ENCODE measurements at places on chromosomes 6 and 20. TPM values are rescaled to one million over a fixed set of nuclear protein-coding genes. Genes with fewer than 3 reads are reported as not detected.

Gene KHDC1L
- polyA plus RNA-seq = not detected

Gene RIPOR3
- 6.1 TPM for polyA plus RNA-seq

Gene PLAGL2
- polyA plus RNA-seq = 2.2 TPM

Gene PRR18
- polyA plus RNA-seq = 0.03 TPM

Gene C20orf204
- polyA plus RNA-seq = 1.5 TPM

Gene TINAG
- polyA plus RNA-seq = not detected

Gene ID4
- polyA plus RNA-seq = 9.1 TPM

Gene CDC5L
- 5.3 TPM for polyA plus RNA-seq

Gene FAM50B
- 13.3 TPM for polyA plus RNA-seq

Gene MROH8
- polyA plus RNA-seq = 1.0 TPM

Gene DAAM2
- 7.3 TPM for polyA plus RNA-seq

Gene MMP24OS
- polyA plus RNA-seq = 28.5 TPM

Gene BEND6
- polyA plus RNA-seq = 0.50 TPM

Gene SLC17A2
- polyA plus RNA-seq = not detected

Gene ABHD16B
- 0.86 TPM for polyA plus RNA-seq

Gene RPS18
- 8,573 TPM for polyA plus RNA-seq

Gene PROKR2
- polyA plus RNA-seq = not detected

Gene TDP2
- polyA plus RNA-seq = 43.7 TPM

Gene THEMIS
- polyA plus RNA-seq = 1.9 TPM

Gene TMX4
- 7.5 TPM for polyA plus RNA-seq

Gene RPS6KA2
- polyA plus RNA-seq = 7.6 TPM

Gene VGLL2
- not detected for polyA plus RNA-seq

Gene SSR1
- polyA plus RNA-seq = 15.8 TPM

Gene ELOVL5
- polyA plus RNA-seq = 65.8 TPM

Gene ADGRB3
- 0.58 TPM for polyA plus RNA-seq

Gene ENPP5
- polyA plus RNA-seq = 2.1 TPM

Gene RFX6
- polyA plus RNA-seq = not detected

Data from spleen (tissue), 13 donors.